ENCODE measurements at places on chromosomes 16 and 17. TPM values are rescaled to one million over a fixed set of nuclear protein-coding genes. Genes with fewer than 3 reads are reported as not detected.

The C16orf86 gene
- total RNA-seq, result 18.4 TPM

The SLC38A8 gene
- total RNA-seq, result not detected

The TP53TG3 gene
- total RNA-seq, result not detected

The SP6 gene
- total RNA-seq, result 0.04 TPM

The CIBAR2 gene
- total RNA-seq, result not detected

The DCAKD gene
- 29.8 TPM for total RNA-seq

The MT3 gene
- not detected for total RNA-seq

The ATP2A1 gene
- 4.4 TPM for total RNA-seq

The NPIPB13 gene
- total RNA-seq, result 0.58 TPM

The TSR1 gene
- total RNA-seq, result 65.2 TPM

DNA sequence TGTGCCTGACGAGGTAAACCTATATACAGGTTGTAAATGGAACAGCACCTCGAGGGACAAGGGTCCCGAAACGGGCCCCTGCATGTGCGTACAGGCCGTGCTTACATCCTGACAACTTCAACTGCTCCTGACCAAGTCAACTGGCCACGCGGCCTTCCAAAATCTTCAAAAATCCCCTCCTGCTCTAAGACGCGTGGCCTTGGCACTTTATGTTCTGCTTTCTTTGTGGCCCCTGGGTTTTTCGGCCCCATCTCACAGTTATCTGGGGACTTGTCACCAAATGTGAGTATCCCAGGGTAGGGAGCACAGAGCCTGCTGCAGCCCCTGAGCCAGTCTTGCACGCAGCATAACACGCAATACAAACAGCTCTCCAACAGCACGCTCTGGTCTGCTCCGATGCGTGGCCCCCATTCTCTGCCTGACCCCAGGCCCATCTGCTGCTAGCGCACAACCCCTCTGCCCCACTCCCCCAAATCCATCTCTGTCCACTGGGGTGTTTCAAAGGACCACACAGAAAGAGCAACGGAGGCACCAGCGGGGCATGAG lies 659 bp downstream of the RPH3AL start:
- H3K27me3 ChIP-seq, result no peaks in the 10 kb centered on the region
- H3K4me3 ChIP-seq, result no peak overlapping the region
- H3K4me1 ChIP-seq, result no peaks in the 10 kb centered on the region
- H3K27ac ChIP-seq, result no peak overlapping the region
- no peak for DNase-seq
- no peaks in the 10 kb centered on the region for H3K36me3 ChIP-seq

- H3K27ac ChIP-seq, result no peak overlapping the region
- H3K36me3 ChIP-seq, result no peaks in the 10 kb centered on the region
- H3K27me3 ChIP-seq, result no peaks in the 10 kb centered on the region
- no peaks in the 10 kb centered on the region for H3K4me1 ChIP-seq
Measured at GRCh38 chr17:65496801-65497200, 64.6 kb downstream of the AXIN2 start.

DNA sequence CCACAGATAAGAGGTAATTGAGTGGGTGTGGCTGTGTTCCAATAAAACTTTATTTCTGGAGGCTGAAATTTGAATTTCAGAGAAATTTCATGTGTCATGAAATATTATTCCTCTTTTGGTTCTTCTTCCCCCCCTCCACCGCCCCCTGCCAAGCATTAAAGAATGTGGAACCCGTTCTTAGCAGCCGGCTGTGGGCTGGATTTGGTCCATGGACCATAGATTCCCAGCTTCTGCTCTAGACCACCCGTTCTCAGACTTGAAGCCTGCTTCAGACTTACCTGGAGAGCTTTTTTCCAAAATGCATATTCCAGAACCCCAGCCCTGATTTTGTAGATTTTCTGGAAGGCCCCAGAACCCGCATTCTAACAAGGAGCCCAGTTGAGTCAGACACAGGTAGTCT lies 15.1 kb upstream of the LASP1NB start:
- no peak overlapping the region for H3K27ac ChIP-seq
- H3K36me3 ChIP-seq, result no peaks in the 10 kb centered on the region
- no peak overlapping the region for H3K4me3 ChIP-seq
- no peak for DNase-seq
- no peaks in the 10 kb centered on the region for H3K27me3 ChIP-seq

GRCh38 chr16:49491771-49492761 lies 118.5 kb downstream of the C16orf78 start:
- H3K4me3 ChIP-seq, result no peak overlapping the region
- no peaks in the 10 kb centered on the region for H3K27me3 ChIP-seq
- H3K27ac ChIP-seq, result no peak overlapping the region
- H3K36me3 ChIP-seq, result no peaks in the 10 kb centered on the region
- H3K4me1 ChIP-seq, result peaks cover 12% of the 10 kb centered on the region

DNA sequence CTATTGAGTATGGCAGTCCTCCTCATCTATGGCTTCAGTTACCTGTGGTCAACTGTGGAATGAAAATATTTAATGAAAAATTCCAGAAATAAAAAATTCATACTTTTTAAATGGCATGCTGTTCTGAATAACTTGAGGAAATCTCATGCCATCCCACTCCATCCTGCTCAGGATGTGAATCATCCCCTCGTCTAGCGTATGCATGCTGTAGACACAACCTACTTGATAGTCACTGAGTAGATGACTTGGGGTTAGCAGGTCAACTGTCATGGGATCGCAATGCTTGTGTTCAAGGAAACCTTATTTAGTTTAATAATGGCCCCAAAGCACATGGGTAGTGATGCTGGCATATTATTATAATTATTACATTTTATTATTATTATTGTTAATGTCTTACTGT lies 4.8 kb upstream of the VAC14 start:
- no peaks in the 10 kb centered on the region for H3K36me3 ChIP-seq
- H3K4me1 ChIP-seq, result peaks cover 14% of the 10 kb centered on the region
- no peak overlapping the region for H3K4me3 ChIP-seq
- no peak overlapping the region for H3K27ac ChIP-seq
- no peaks in the 10 kb centered on the region for H3K27me3 ChIP-seq

DNA sequence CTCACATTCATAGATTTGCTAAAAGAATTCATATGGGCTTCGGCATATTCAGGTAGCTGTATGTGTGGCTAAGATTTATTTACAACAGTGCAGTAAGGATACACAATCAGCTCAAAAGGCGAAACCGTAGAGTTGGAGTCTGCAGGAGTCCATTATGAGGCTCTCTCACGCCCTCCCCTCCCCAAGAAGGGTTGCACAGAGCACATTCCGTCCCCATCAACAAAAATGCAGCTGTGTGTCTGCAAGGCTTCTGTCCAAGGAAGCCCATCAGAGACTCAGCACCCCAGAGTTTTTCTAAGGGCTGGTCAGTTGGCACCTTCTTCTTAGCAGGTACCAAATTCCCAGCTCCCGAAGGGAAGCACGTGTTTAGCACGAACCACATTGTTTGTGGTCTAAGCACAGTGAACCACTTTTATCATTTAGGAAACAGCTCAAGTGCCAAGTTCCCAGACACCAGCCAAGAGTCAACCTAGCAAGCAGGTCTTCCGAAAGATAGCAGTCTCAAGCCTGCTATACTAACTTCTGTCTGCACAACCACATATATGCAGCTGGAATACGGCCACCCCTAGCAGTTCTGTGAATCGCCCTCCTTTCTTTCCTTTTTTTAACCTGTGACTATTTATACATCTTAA lies 28.5 kb upstream of the MEAK7 start:
- no peak for DNase-seq
- H3K4me3 ChIP-seq, result no peak overlapping the region
- no peaks in the 10 kb centered on the region for H3K27me3 ChIP-seq
- H3K4me1 ChIP-seq, result no peaks in the 10 kb centered on the region
- no peaks in the 10 kb centered on the region for H3K36me3 ChIP-seq
- H3K27ac ChIP-seq, result no peak overlapping the region

- no peak overlapping the region for H3K4me3 ChIP-seq
- peaks cover 17% of the 10 kb centered on the region for H3K4me1 ChIP-seq
- DNase-seq, result no peak
- H3K36me3 ChIP-seq, result no peaks in the 10 kb centered on the region
- no peak overlapping the region for H3K27ac ChIP-seq
Measured at GRCh38 chr17:50182783-50183420, 17.1 kb downstream of the SGCA start.

DNA sequence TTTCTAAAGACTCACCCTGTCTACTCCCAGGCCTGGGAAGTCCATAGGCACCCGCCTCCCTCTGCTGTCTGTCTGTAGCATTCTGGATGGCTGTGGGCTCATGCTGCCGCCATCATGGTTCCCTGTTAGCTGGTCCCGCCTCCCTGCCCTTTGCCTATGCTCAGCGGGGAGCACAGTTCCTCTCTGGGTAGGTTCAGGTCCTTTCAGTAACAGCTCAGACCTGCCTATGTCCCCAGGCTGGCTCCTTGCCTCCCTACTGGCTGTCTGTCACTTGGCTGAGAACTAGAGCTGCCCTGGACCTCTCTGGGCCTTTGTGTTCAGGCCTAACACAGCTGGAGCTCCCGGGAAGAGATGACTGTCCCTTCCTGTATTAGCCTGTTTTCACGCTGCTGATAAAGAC lies 317.9 kb downstream of the SNX29 start:
- H3K27me3 ChIP-seq, result no peaks in the 10 kb centered on the region
- no peak overlapping the region for H3K27ac ChIP-seq
- H3K4me1 ChIP-seq, result no peaks in the 10 kb centered on the region

DNA sequence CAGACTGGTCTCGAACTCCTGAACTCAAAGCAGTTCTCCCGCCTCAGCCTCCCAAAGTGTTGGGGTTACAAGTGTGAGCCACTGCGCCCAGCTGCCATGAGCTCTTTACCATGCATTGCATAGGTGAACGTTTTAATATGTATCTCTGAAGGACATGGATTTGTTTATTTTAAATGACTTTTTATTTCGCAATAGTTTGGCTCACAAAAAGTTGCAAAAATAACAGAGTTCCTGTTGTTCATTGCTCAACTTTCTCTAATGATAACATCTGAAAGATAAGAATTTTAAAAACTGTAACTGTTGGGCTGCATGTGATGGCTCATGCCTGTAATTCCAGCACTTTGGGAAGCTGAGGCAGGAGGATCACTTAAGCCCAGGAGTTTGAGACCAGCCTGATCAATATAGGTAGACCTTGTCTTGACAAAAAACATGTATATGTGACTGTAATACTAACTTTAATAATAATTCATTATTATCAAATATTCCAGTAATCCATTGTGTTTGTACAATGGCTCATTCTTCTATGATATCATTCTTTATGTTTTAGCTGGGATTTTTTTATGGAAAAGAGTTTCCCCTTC lies 80.1 kb downstream of the ABCC1 start:
- H3K4me1 ChIP-seq, result no peaks in the 10 kb centered on the region
- no peak overlapping the region for H3K4me3 ChIP-seq
- H3K27me3 ChIP-seq, result no peaks in the 10 kb centered on the region
- H3K36me3 ChIP-seq, result peaks cover 3% of the 10 kb centered on the region
- no peak overlapping the region for H3K27ac ChIP-seq
- DNase-seq, result no peak

GRCh38 chr17:8333281-8333680 lies 6.4 kb upstream of the ODF4 start:
- no peak for DNase-seq
- H3K27ac ChIP-seq, result no peak overlapping the region
- H3K36me3 ChIP-seq, result no peaks in the 10 kb centered on the region
- no peaks in the 10 kb centered on the region for H3K27me3 ChIP-seq

- peaks cover 33% of the 10 kb centered on the region for H3K4me1 ChIP-seq
- H3K4me3 ChIP-seq, result no peak overlapping the region
- no peaks in the 10 kb centered on the region for H3K36me3 ChIP-seq
- no peak for DNase-seq
- H3K27me3 ChIP-seq, result no peaks in the 10 kb centered on the region
Measured at GRCh38 chr16:68363658-68364521, 53.1 kb downstream of the PRMT7 start.

GRCh38 chr17:57747221-57748017 lies 2.3 kb upstream of the CCDC182 start:
- no peaks in the 10 kb centered on the region for H3K27me3 ChIP-seq
- H3K27ac ChIP-seq, result no peak overlapping the region
- peaks cover 19% of the 10 kb centered on the region for H3K4me1 ChIP-seq
- H3K4me3 ChIP-seq, result no peak overlapping the region
- peak; percentile 90 for DNase-seq
- no peaks in the 10 kb centered on the region for H3K36me3 ChIP-seq

DNA sequence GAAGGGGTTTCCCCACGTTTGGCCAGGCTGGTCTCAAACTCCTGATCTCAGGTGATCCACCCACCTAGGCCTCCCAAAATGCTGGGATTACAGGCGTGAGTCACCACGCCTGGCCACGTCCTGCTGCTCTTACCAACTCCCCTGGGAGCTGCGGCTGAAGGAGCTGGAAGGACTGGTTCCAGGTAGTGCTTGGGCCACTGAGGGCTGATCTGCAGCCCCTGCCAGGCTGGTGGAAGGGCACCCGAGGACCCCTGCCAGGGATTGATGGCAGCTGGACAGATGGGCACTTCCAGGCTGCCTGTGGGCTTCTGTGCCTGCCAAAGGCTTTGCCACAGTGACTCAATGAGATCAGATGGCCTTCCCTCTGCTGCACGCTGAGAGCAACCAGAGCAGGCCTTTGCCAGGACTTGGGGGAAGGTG lies 2.3 kb downstream of the OXLD1 start:
- peaks cover 24% of the 10 kb centered on the region for H3K36me3 ChIP-seq
- no peaks in the 10 kb centered on the region for H3K27me3 ChIP-seq
- no peak overlapping the region for H3K4me3 ChIP-seq
- DNase-seq, result no peak

DNA sequence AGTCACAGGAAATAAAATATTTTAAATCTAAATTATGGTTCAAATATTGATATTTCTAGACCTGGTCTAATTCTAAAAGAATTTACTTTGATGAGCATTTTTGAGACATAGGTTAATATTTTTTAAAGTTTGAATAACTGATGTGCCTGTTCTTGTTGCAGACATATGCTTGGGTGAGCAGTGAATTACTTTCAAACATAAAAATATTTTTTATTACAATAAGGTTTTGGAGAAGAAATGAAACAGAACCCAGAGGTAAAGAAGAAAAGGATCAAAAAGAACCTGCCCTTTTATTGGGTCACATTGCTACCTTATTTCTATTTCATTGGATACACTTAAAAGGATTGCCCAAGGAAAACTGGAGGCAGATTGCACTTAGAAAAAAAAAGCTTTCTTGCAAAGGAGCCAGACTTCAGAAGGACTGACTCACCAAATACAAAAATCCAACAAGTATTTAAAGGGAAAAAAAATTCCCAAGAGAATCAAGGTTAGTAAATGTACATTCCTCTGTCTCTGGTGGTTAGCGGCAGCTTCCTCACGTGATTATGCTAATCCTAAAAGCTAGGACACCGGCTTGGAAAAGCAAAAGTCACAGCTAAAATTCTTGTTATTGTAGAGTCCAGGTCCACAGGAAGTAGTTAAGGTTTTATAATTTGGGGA lies 18.5 kb downstream of the ENPP7 start:
- no peak for DNase-seq
- no peak overlapping the region for H3K27ac ChIP-seq
- H3K36me3 ChIP-seq, result no peaks in the 10 kb centered on the region
- no peaks in the 10 kb centered on the region for H3K27me3 ChIP-seq
- H3K4me1 ChIP-seq, result no peaks in the 10 kb centered on the region
